ENCODE measurements at places on chromosomes 2 and 18.
A peak's percentile ranks its signal among the peaks of the same experiment; 100 is the strongest.

GRCh38 chr2:27306573-27307286 lies 1.5 kb downstream of the UCN start:
- DNase-seq = peak; percentile 11

DNA sequence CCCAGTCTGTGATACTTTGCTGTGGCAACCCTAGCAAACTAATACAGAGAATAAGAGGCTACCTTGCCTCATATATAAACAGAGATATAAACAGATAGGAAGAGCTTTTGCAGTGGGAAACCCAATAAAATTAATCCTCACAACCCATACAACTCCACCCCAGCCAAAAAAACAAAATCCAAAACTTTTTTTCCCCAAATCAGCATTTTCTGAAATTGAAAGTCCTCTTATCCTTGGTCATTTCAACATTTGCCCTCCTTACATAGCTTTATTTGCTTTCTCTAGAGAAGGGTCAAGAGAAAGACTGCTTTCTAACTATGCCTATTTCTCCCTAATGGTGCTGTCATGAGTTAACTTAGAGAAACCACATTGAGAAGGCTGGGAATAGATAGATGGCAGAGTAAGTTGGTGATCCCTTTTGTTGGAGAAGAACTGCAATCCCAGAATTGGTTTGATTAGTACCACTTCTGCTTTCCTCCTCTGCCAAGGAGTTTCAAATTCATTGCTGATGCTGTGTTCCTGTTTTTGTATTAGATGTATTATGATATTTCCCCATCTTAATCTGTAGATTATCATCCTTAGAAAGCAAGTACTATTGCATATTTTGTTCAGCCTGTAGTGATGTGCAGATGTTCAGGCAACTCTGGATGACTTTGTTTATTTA lies 76.5 kb upstream of the B3GNT2 start:
- DNase-seq = no peak

- DNase-seq = no peak
Measured at GRCh38 chr2:185208261-185208660, 530.3 kb upstream of the FSIP2 start.

GRCh38 chr2:16664052-16664731 lies 1.4 kb downstream of the CYRIA start:
- no peak for DNase-seq

GRCh38 chr2:168191955-168192785 lies 55.2 kb downstream of the STK39 start:
- no peak for DNase-seq

DNA sequence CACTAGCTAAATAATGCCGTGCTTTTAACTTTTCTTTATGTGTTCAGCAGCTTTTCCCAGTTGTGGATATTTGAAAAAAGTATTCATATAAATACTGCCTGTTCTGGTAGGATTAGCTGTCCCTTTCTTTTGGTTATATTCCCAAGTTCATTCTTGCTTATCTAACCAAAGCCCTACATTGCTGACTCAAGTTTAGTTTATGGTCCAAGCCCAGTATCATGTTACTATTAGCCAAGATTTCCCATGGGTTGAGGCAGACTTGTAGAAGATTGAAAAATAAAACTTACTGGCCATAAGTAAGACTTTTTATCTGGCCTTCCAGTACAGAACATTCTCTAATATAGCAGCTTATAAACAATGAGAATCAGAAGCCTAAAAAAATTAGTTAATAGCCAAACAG lies 49.7 kb upstream of the NFE2L2 start:
- DNase-seq = no peak

DNA sequence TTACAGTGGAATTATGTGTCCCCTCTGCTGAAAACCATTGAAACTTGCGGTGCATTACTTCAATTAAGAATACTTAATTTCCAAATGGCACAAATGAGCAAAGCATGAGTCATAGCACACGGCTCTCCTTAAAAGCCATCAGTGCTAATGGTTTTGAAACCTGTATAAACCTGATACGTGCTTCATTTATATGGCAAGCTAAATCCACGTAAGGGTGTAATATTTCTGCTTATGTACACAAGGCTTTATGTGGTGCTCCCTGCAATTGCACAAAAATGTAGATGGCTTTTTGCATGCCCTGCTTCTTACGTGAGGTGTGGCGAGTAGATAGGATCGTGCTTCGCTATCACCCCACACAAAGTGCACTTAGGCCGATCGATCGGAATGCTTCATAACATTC lies 840.9 kb downstream of the GALR1 start:
- no peak for DNase-seq

DNA sequence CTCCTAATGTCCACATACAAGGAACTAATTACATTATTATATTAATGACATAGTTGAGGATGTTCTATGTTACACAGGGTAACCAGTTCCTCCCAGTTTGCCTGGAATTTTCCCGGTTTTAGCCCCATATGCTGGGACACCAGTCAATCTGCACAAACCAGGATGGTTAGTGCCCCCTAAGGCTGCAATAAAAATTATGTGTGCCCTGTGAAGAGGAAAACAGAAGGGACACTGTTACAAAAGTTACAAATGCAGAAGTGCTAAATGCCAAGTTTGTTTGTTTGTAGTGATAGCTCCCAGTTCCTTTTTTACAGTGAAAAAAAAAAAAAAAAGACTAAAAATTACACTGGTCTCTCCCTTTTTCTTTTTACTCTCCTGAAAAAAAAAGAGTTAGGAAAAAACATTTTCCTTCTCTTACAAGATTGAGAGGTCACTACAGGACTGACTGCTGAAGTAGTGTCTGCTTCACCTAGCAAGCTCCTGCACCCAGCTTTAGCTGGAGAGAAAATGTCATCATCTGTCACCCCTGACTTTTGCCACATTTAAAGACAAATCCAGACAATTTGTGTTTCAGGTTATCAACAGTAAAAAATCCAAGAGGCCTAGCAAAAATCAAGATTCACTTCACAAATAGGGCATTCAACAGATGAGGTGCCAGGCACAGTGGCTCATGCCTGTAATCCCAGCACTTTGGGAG lies 3.2 kb downstream of the ANKRD44 start:
- no peak for DNase-seq

DNA sequence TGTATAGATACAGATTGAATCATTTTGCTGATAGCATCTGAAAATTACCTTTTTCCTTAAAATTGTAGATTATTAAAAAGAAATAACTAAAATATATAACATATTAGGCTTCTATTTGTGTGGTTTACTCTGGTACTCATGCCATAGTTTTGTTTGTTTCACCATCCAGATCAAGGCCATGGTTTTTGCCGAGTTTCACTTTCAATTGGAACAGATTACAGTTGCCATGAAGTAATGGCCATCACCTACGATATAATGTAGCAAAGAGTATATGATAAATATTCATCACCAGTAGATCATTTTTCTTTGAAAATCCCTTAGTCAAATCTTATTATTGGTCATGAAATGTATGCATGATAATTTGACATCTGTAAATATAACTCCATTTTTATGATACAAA lies 11.9 kb upstream of the DNAH7 start:
- DNase-seq = no peak

- DNase-seq = no peak
Measured at GRCh38 chr18:32435631-32436500, 34.8 kb downstream of the GAREM1 start.

- no peak for DNase-seq
Measured at GRCh38 chr18:49359732-49360444, 100.6 kb downstream of the DYM start.

GRCh38 chr2:235458839-235459273 lies 35.0 kb upstream of the AGAP1 start:
- DNase-seq = no peak

GRCh38 chr2:157509744-157510143 lies 65.9 kb upstream of the CYTIP start:
- DNase-seq = no peak

DNA sequence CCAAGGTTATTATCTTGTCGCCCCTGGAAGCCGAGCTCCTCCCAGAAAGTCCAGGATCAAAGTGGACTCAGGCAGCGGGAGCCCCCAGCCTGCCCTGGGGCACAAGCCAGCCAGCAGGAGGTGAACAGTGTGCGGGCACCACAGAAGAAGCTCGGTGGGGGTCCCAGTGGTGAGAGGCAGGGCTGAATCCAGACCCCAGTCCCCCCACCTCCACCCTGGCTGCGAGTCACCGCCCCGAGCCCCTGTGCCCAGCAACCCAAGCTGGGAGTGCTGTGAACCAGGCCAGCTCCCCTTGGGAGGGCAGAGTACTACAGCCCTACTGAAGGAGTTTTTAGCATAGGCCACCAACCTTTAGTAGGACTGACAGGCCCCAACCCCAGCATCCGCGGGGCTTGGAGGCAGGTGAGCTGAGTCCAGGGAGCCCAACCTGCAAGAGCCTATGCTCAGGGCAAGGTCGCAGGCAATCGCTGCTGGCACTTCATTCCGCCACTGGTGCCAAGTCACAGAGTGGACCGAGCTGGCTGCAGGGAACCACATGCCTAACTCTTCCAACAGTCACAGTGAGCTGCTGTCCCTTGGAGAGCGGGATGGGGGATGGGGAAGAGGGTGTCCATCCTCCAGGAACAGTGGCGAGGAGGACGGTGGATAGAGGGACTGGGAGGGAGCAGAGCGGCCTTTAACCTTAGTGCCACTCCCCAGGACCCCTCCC lies 3.0 kb downstream of the PIEZO2 start:
- DNase-seq = no peak

GRCh38 chr18:22424565-22424963 lies 6.8 kb upstream of the CTAGE1 start:
- no peak for DNase-seq

DNA sequence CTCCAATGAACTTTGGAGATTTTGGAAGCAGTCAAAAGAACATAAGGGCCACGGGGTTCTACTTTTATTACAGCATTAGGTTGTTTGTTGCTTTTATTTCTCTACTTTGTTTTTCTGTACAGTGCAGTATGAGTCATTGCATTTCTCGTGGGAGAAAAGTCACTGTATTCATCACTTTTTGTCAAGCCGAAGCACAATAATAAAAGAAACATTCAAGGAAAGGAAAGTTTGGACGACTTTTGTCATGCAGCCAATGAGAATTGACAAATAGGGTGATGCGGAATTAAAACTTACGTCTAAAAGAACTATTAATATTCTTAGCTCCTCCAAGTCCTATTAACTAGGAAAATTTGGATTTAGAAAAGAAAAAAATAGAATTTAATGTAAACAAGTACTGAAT lies 209.9 kb downstream of the TMEM182 start:
- no peak for DNase-seq

DNA sequence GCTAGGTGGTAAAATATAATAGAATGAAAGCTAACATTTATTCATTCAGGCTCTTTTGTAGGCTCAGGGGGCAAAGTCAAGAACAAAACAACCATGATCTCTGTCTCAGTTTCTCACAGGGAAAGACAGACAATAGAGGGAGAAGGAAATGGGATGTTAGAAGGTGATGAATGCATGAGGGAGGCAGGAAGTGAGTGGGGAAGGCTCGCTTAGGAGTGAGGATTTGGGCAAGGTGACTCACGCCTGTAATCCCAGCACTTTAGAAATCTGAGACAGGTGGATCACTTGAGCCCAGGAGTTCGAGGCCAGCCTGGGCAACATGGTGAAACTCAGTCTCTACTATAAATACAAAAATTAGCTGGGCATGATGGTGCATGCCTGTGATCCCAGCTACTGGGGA lies 88.4 kb downstream of the CTIF start:
- DNase-seq = no peak

GRCh38 chr2:45328264-45328870 lies 282.7 kb downstream of the SRBD1 start:
- no peak for DNase-seq

- no peak for DNase-seq
Measured at GRCh38 chr2:220695397-220696279, 876.5 kb downstream of the EPHA4 start.

DNA sequence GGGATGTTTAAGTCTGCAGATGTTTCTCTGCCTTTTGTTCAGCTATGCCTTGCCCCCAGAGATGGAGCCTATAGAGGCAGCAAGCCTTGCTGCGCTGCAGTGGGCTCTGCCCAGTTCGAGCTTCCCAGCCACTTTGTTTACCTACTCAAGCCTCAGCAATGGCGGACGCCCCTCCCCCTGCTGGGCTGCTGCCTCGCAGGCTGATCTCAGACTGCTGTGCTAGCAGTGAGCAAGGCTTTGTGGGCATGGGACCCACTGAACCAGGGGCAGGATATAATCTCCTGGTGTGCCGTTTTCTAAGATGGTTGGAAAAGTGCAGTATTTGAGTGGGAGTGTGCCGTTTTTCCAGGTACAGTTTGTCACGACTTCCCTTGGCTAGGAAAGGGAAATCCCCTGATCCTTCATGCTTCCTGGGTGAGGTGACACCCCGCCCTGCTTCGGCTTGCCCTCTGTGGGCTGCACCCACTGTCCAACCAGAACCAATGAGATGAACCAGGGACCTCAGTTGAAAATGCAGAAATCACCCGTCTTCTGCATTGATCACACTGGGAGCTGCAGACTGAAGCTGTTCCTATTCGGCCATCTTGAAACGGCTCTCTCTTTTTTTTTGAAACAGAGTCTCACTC lies 27.6 kb upstream of the ADAM23 start:
- DNase-seq = no peak

DNA sequence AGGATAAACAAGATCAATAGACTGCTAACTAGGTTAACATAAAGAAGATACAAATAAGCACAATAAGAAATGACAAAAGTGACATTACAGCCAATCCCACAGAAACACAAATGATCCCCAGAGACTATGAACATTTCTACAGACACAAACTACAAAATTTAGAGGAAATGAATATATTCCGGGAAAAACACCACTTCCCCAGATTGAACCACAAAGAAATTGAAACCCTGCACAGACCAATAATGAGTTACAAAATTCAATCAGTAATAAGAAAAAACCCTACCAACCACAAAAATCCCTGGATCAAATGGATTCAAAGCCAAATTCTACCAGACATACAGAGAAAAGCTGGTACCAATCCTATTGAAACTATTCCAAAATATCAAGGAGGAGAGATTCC lies 232.4 kb upstream of the RBMS1 start:
- DNase-seq = no peak

DNA sequence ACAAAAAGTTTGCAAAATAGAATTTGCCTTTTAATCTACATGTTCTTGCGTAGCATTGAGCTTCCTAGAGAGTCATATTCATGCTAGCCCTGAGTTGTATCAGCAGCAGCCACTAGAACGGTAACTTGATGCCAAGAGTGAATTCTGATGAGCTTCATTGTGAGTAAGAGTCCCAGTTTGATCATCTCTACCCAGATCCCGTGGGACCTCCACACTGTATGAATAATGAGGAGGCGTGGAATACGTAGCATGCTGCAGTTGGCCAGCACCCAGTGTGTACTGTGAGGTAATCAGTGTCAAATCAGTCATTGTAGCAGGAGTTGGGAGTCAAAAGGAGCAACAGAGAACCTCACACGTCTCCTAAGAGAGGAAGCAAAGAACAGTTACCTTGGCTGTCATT lies 197.9 kb downstream of the NEDD4L start:
- DNase-seq = no peak
